ENCODE measurements at places on chromosomes 2 and 18.

DNA sequence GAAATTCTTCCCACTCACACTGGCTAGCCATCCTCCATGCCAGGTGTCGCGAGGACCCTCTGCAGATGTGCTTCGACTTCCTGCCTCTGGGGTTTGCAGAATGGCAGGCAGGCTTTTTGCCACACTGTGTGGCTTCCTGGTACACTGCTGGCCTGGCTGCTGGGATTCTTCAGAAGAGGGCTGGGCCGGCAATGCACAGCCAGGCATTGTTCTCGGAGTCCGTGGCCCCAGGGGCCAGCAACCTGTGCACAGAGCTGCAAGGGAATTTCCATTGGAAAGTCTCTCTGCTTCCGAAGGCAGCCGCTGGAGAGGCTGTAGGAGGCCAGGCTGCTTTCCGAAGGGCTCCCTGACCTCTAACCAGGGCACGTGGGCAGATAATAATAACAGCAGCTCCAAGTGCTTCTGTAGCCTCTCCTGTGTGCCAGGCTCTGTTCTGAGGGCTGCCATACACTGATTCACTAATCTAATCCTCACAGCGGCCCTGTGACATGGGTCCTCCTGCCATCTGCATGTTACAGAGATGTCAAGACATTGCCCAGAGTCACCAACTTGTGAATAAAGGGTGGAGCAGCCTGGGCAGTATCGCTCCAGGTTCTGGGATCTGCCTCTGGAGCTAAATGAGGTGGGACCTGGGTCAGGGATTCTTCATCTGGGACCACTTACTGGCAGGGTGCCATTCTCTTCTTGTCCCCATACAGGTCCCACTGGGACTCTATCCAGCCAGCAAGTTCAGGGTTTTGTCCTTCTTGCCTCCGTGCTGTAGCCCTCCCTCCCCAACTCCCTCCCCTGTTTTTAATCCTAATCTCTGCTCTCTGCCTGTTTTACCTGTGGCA, 5.0 kb downstream of the LDLRAD4 start:
- DNase-seq = no peak

DNA sequence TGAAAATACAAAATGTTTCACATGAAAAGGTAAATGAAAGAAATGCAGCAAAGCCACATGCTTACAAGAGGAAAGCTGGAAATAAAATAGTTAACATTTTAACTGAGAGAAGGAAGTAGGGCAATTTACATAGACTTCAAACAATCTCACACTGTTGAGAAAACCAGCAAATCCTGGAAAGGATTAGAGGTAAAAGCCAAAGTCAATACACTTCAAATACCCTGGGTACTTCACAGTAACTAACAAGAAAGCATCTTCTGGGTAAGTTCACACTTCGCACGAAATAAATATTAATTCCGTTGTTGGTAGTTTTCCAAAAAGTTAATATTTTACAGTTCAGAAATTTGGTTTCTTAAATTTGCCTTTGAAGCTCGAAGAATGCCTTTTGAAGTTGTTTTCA, 3.5 kb upstream of the ERICH2 start:
- DNase-seq = no peak

- peak; percentile 95 for DNase-seq
These were observed 138.9 kb downstream of the PXDN start for GRCh38 chr2:1605102-1606045.

- DNase-seq = no peak
These were observed 301.4 kb downstream of the CDCA7 start for GRCh38 chr2:173656086-173656485.

- no peak for DNase-seq
These were observed 71.0 kb downstream of the STEAP3 start for GRCh38 chr2:119294671-119295070.

DNA sequence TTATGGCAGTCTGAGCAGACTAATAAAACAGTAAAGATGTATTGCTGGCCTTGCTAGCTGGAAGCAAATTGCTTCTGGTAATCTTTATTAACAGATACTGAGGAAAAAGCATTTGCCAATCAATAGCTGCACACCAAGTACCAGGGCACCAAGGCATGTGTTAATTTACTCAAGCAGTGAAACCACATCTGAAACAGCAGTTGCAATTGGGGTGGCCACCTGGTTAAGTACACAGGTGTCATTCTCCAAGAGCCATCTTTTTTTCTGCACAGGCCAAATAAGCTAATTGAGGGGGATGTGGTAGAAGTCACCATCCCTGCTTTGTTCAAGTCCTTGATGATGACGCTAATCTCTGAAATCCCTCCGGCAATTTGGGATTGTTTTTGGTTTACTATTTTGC, 8.6 kb upstream of the SEH1L start:
- no peak for DNase-seq

Measured in SHP77 (cell line).